ENCODE measurements at places on chromosomes 11 and 22. TPM values are rescaled to one million over a fixed set of nuclear protein-coding genes. Genes with fewer than 3 reads are reported as not detected.

MS4A3 gene
- total RNA-seq: not detected

ZNF195 gene
- total RNA-seq: 8.7 TPM

NFAM1 gene
- 1.3 TPM for total RNA-seq

EIF3D gene
- 344 TPM for total RNA-seq

MS4A12 gene
- not detected for total RNA-seq

TMEM191B gene
- total RNA-seq: 0.34 TPM

IGSF22 gene
- total RNA-seq: not detected

ARFIP2 gene
- total RNA-seq: 67.9 TPM

DDI1 gene
- not detected for total RNA-seq

YDJC gene
- 60.8 TPM for total RNA-seq

GRK3 gene
- total RNA-seq: 6.9 TPM

FOLR1 gene
- 0.46 TPM for total RNA-seq

NARS2 gene
- total RNA-seq: 11.2 TPM

OLFML1 gene
- total RNA-seq: 4.0 TPM

MN1 gene
- total RNA-seq: 7.0 TPM

MFRP gene
- total RNA-seq: not detected

CFAP300 gene
- 1.9 TPM for total RNA-seq

CCDC88B gene
- total RNA-seq: 4.1 TPM

OR10D3 gene
- total RNA-seq: not detected

WBP2NL gene
- total RNA-seq: 1.6 TPM

ADORA2A gene
- total RNA-seq: 0.39 TPM

APOBEC3H gene
- not detected for total RNA-seq

CCDC15 gene
- total RNA-seq: 3.2 TPM

SCGB1A1 gene
- total RNA-seq: not detected

MYO18B gene
- total RNA-seq: not detected

GPR83 gene
- not detected for total RNA-seq

SLC5A1 gene
- total RNA-seq: 26.5 TPM

CD3D gene
- 0.46 TPM for total RNA-seq

FGF19 gene
- not detected for total RNA-seq

FOLR3 gene
- not detected for total RNA-seq

SCARF2 gene
- 9.6 TPM for total RNA-seq

APOL4 gene
- total RNA-seq: 5.4 TPM

CASP1 gene
- 17.8 TPM for total RNA-seq

IGSF9B gene
- 9.5 TPM for total RNA-seq

RASD2 gene
- total RNA-seq: 0.27 TPM

NPAS4 gene
- not detected for total RNA-seq

OR51E1 gene
- 0.11 TPM for total RNA-seq

ZNF214 gene
- total RNA-seq: 0.21 TPM

MMP13 gene
- 2.7 TPM for total RNA-seq

ANO3 gene
- 0.12 TPM for total RNA-seq

MYOD1 gene
- not detected for total RNA-seq

PNPLA3 gene
- total RNA-seq: 19.9 TPM

SOX6 gene
- total RNA-seq: 11.5 TPM

OR4D5 gene
- not detected for total RNA-seq

ASCL2 gene
- 21.9 TPM for total RNA-seq

NRGN gene
- total RNA-seq: 0.56 TPM

NAALAD2 gene
- total RNA-seq: 0.49 TPM

NPTXR gene
- 0.34 TPM for total RNA-seq
